ENCODE measurements at places on chromosomes 5 and 9. TPM values are rescaled to one million over a fixed set of nuclear protein-coding genes. Genes with fewer than 3 reads are reported as not detected.

GRCh38 chr9:4196886-4197285, 103.0 kb downstream of the GLIS3 start:
- no peak for DNase-seq

GRCh38 chr9:102273952-102274351, 535.5 kb upstream of the GRIN3A start:
- no peak for DNase-seq

GRCh38 chr5:1033178-1033577, 24.6 kb downstream of the NKD2 start:
- DNase-seq: no peak

DNA sequence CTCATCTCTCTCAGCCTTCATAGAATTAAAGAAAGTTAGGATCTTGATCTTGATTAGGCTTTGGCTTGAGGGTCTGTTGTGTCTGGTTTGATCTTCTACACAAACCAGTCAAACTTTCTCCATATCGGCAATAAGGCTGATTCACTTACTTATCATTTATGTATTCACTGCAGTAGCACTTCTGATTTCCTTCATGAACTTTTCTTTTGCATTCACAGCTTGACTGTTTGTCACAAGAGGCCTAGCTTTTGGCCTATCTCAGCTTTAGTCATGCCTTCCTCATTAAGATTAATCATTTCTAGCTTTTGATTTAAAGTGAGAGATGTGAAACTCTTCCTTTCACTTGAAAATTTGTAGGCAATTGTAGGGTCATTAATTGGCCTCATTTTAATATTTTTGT, 62.8 kb downstream of the SH3RF2 start:
- no peak for DNase-seq

DNA sequence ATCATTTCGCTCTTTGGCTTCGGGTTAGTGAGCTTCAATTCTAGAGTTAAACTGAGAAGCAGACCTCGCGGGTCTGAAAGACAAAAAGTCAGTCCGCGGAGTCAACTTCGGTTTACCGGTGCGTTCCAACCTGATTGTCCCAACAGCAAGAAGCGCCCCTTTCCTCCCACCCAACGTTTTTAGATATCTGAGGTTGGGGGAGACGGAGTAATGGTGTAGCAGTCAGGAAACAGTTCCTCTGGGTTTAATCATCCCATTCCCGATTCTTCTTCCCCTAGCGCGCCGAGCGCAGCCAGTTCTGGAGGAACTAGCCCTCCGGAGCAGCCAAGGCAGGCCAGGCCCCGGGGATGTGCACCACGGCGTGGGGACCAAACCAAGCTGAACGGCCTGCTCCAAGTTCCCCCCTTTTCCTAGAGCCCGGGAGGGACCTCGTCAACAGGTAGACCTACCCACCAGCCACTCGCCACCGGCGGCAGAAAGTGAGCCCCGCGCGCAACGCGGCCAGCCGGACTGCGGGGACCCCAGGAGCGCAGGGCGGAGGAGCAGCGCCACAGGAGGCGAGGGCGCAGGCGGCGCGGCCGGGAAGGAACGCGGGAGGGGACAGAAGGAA, 622 bp upstream of the ISL1 start:
- DNase-seq: peak; percentile 34

GRCh38 chr5:68458416-68459021, 243.0 kb downstream of the PIK3R1 start:
- DNase-seq: no peak

GRCh38 chr9:37587521-37587920, 4.9 kb downstream of the TOMM5 start:
- DNase-seq: no peak

GRCh38 chr9:99680191-99680590, 141.5 kb upstream of the NR4A3 start:
- DNase-seq: no peak

DNA sequence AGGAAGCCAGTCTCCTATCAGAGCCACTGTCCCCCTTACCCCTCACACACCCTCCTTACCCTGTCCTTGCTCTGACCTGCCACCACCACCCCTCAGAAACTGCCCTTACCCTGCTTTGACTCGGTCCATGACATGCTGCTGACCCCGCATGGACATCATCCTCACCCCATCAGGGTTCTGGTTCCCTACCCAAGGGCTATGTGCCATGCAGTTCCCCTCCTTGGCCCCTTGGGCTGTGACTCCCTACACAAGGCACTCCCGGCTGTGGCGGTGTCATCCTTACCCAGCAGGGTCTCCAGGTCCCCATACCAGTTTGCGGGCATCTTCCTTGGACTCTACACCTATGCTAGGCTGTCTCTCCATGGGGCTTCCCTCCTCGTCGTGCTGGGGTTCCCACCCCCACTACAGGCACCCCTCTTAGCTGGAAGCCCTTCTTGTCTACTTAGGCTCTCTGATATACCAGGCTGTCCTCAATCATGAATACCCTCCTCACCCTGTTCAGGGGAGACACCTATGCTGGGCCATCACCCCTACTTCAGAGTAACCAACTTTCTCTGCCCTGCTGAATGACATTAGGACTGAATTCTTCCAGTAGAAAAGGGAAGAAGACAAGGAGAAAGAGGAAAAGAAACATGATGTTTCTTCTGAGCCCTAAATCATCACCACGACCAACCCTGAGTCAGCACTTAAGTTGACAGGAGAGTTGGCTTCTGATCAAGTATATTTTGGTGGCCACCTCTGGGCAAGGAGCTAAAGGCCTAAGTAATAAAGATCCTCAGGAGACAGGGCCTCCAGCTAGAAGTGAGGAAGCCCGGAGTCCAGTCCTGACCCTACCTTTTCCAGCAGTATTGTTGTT, 115.2 kb downstream of the GCNT1 start:
- DNase-seq: no peak

Gene LCN10
- not detected for total RNA-seq

Gene GFPT2
- 15.9 TPM for total RNA-seq

Gene PCDHB10
- total RNA-seq: 3.1 TPM

Gene SLC9A3
- 7.4 TPM for total RNA-seq
